Thyroid gland (tissue), 4 donors: ENCODE measurements at places on chromosomes 11 and 22. TPM values are rescaled to one million over a fixed set of nuclear protein-coding genes. Genes with fewer than 3 reads are reported as not detected.

DNA sequence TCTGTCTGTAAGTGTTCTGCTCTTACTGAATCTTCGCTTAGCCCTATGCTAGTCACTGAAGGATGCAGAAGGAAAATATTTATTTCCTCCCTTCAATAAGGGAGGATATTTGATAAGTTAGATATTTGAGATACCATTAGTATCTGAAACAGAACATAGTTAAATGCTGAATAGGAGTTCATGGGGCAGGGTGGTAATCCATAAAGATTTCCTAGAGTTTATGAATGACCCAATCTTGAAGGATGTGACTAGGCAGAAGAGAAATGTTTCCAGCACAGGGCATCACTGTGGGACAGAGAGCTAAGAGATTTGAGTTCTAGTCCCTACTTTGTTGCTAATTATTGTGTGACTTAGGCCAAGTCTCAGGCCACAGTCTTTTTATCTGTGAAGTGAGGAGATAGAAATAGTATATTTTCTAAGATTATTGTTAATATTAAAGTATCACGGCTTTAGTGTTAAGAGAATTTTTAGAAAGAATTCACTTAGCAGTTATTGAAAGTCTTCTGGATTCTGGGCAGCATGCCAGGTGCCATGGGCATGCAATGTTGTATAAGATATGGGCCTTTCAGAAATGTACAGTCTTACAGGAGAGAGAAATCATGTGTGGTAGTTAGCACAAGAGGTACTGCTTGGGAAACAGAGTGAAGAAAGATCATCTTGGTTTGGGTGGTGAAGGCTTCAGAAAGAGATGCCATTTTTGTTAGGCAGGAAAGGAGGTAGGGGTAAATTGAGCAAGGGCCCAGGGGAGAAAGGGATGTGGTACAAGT, 24.0 kb downstream of the SWAP70 start:
- DNase-seq, result peak; percentile 46
- no peaks in the 10 kb centered on the region for H3K27me3 ChIP-seq
- H3K27ac ChIP-seq, result peak overlapping the region; percentile 68
- H3K4me3 ChIP-seq, result no peak overlapping the region
- no peaks in the 10 kb centered on the region for H3K36me3 ChIP-seq
- peaks cover 16% of the 10 kb centered on the region for H3K4me1 ChIP-seq

- H3K27me3 ChIP-seq, result no peaks in the 10 kb centered on the region
- no peak for DNase-seq
- H3K27ac ChIP-seq, result no peak overlapping the region
- H3K4me3 ChIP-seq, result no peak overlapping the region
- H3K36me3 ChIP-seq, result no peaks in the 10 kb centered on the region
- peaks cover 12% of the 10 kb centered on the region for H3K4me1 ChIP-seq
Observed at GRCh38 chr11:88171982-88172381, 3.3 kb downstream of the RAB38 start.

ADM gene
- total RNA-seq, result 20.0 TPM

DNA sequence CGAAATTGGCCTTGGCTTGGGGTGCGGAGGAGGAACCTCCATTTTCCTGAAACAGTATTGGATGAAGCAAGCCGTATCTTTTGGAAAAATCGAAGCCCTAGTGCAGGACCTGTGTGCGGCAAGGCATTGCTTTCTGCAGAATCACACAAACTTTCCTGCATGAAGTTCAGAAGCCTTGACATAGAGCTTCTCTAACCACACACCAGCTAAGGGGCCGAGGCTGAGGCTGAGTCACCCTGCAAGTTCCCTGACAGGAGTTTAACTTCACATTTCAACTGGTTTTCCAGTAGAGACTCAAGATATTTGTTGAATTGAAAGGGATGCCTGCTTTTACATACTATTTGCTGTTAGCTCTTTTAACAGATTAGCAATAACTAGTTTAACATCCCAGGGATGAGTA, 67.8 kb downstream of the TCF20 start:
- no peaks in the 10 kb centered on the region for H3K36me3 ChIP-seq
- no peak overlapping the region for H3K27ac ChIP-seq
- no peak overlapping the region for H3K4me3 ChIP-seq
- DNase-seq, result no peak
- H3K4me1 ChIP-seq, result peaks cover 9% of the 10 kb centered on the region

SMC1B gene
- total RNA-seq, result not detected

SLC17A6 gene
- total RNA-seq, result not detected
